ENCODE measurements at places on chromosomes 6 and 20. TPM values are rescaled to one million over a fixed set of nuclear protein-coding genes. Genes with fewer than 3 reads are reported as not detected.

PNISR gene
- 173 TPM for total RNA-seq

TNF gene
- total RNA-seq, result 0.31 TPM

HMGCLL1 gene
- 7.2 TPM for total RNA-seq

HAO1 gene
- not detected for total RNA-seq

LAMA4 gene
- total RNA-seq, result 61.0 TPM

SYNCRIP gene
- total RNA-seq, result 55.1 TPM

TRAPPC3L gene
- not detected for total RNA-seq

DEFB115 gene
- total RNA-seq, result not detected

CST7 gene
- not detected for total RNA-seq

ARHGAP40 gene
- total RNA-seq, result 1.5 TPM

MYL9 gene
- 177 TPM for total RNA-seq

VGLL2 gene
- 1.7 TPM for total RNA-seq

ULBP2 gene
- total RNA-seq, result 1.5 TPM

TTK gene
- total RNA-seq, result 28.0 TPM

SNRPB gene
- total RNA-seq, result 140 TPM

FAM217A gene
- total RNA-seq, result 13.0 TPM

PARD6B gene
- 15.4 TPM for total RNA-seq

INSM1 gene
- 2.8 TPM for total RNA-seq

GPR6 gene
- not detected for total RNA-seq

IPCEF1 gene
- total RNA-seq, result 4.8 TPM

OR2H2 gene
- total RNA-seq, result 0.25 TPM

CASP8AP2 gene
- total RNA-seq, result 21.6 TPM

TGM2 gene
- 8.5 TPM for total RNA-seq

PTCRA gene
- 0.56 TPM for total RNA-seq

GJA10 gene
- not detected for total RNA-seq

LPA gene
- total RNA-seq, result 7.2 TPM

BPI gene
- 9.3 TPM for total RNA-seq
